ENCODE measurements at places on chromosomes 6 and 20. TPM values are rescaled to one million over a fixed set of nuclear protein-coding genes. Genes with fewer than 3 reads are reported as not detected.
A peak's percentile ranks its signal among the peaks of the same experiment; 100 is the strongest.

Gene COL9A1
- total RNA-seq = 1.8 TPM

Gene TBXT
- total RNA-seq = not detected

Gene OVOL2
- total RNA-seq = 11.5 TPM

DNA sequence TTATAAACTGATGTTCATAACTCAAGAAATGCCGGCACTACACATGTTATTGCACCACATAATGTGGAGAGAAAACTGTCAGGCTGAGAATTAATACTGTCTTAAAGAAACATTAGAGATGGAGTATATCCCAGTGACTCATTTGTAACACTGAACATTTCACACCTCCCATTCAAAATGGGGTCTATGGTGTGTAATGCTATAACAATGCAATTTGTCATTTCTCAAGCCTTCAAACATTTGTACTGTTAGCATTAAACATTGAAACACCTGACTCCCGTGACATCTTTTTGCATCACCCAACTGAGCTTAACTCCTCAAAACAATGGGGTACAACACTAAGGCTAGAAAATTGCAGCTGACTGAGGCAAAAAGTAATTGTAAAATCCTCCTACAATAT is 151.7 kb downstream of the DST start:
- no peak for DNase-seq

GRCh38 chr6:156752666-156753301 is 24.4 kb upstream of the ARID1B start:
- DNase-seq = peak; percentile 45

DNA sequence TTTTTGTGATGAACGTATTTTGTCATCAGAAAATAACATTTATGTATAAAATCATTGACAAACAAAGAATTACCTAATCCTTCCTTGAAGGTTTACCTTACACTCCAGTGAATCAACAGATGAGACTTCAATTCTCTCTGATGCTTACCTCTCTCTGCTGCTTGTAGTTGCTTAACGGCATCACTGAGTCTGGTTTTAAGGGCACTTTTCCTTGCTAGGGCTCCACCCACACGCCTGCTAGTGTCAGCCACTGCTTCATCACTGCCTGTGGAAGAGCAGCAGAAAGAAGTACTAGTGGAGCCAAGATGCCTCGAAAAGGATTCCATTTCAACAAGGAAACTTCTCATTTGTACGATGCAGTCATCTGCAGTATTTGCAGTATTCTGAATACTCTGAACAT is 63.0 kb downstream of the FAM229B start:
- no peak for DNase-seq
